NCI-H146 (cell line): ENCODE measurements at places on chromosomes 3 and 15.

DNA sequence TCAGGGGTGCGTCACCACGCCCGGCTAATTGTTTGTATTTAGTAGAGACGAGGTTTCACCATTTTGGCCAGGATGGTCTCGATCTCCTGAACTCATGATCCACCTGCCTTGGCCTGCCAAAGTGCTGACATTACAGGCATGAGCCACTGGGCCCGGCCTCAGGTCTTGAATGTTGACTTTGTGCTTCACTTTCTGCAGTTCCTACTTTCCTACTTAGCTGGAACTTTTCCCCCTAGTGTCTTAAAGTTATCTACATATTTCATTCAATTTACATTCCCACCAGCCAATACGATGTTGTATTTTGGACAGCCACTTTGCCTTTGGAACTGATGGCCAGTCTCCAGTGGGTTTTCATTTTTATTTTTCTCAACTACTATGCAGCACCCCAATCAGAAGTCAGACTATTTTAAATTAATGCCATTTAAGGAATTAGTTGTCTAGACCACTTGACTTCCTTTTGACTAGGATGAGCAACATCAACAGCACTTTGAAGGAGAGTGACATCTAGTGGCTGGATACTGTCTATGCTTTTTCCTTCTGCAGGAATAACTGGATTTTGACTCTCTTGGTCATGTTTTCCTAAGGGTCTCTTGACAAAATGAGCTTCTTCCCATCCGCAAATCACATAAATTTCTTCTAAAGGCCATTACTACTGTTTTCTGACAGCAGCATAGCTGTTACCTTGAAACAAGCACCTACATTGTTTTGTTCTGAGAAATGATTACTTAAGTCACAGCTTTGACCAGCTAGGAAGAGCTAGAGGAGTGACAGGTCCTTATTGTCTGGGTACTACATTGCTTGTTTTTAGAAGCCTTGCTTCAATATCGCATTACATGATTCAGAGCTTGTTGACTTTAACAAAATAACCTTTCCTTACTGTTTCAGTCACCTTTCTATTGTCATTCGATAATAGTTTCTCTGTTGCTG lies 140.2 kb downstream of the ITPR1 start:
- peak; percentile 2 for DNase-seq

DNA sequence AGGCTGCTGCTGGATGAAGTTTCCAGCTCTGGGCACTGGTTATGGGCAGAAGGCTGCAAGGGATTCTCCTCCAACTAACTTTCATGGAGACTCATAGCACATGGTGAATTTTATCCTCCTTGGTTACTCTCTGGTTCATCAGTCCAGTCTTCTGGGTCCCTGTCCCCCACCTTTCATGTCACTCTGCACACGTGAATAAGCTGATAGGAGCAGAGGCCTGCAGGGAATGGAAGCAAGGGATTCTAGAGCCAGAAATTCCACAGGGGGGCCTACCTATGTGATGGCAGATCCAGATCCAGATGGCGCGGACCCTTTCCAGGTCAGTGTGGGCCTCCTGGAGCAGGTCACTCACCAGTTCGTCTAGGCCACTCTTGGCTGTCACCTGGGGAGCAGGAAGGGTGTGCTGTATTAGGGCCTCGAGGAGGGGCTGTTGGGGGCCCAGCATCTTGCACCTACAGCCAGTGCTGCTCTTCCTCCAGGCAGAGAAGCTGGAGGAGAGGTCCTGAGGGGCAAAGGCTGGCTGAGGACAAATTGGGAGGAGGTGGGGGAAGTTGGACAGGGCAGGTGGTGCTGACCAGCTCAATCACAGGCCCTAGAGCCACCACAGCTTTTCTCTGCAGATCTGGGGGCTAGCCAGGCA lies 30.2 kb downstream of the KY start:
- no peak for DNase-seq

- peak; percentile 70 for DNase-seq
Observed at GRCh38 chr15:91947683-91948608, 94.4 kb downstream of the SLCO3A1 start.

GRCh38 chr15:56053046-56053400 lies 59.6 kb upstream of the NEDD4 start:
- DNase-seq, result no peak

GRCh38 chr3:17040990-17041377 lies 156.2 kb downstream of the PLCL2 start:
- no peak for DNase-seq

GRCh38 chr3:26004172-26004571 lies 214.3 kb downstream of the OXSM start:
- DNase-seq, result no peak

DNA sequence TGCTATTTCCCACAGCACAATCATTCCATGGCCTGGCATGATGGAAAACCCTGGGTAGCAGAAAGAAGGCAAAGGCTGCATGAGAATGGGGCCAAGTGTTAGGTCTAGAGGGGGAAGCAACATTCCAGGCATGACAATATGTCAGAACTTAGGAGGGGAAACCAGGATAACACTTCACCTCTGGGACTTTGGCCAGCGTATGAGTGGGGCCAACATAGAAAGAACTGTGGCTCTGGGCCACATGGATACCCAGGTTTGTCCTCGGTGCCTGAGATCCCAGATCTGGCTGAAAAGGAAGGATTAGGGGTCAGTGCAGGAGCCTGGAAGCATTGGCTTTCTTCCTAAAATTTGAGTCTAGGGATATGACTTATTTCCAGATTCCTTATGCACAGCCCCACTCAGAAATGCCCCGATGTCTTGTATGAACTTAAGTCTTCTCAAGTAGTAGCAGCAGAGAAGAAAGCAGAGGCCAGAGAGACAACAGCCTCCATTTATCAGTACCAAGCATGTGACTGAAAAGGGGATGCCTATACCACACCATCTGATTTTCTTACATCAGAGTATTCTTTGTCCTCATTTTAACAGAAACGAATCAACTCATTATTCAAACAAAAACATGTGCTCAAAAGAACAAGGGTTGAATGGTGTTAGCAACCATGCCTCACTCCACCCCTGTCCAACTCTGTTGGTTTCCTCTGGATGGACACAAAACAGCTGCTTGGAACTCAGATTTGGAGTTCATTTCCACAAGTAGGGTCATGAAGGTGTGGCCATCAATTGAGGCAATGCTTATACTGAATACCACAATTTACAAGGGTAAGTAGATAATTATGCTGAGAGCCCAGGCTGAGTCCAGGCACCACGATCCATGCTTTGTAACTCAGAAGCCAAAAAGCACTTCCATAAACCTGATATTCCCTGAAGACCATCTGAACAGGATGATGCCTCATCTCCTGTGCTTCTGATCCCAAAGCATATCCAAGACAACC lies 43.7 kb upstream of the NDUFB4 start:
- no peak for DNase-seq

DNA sequence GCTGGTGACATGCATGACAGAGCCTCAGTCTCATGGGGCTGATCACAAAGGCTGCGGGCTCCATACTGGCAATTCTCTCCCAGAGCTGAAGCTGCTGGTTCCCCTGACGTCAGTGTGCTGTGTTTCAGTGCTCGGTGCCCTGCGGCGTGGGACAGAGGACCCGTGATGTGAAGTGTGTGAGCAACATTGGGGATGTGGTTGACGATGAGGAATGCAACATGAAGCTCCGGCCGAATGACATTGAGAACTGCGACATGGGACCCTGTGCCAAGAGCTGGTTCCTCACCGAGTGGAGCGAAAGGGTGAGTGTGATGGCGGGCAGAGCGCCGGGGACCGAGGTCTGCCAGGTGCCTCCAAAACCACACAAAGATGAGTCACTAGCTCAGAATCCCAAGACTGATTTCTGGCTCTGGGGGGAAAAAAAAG lies 62.0 kb upstream of the NR2E3 start:
- no peak for DNase-seq

GRCh38 chr3:137204409-137204808 lies 246.6 kb downstream of the IL20RB start:
- DNase-seq, result no peak

DNA sequence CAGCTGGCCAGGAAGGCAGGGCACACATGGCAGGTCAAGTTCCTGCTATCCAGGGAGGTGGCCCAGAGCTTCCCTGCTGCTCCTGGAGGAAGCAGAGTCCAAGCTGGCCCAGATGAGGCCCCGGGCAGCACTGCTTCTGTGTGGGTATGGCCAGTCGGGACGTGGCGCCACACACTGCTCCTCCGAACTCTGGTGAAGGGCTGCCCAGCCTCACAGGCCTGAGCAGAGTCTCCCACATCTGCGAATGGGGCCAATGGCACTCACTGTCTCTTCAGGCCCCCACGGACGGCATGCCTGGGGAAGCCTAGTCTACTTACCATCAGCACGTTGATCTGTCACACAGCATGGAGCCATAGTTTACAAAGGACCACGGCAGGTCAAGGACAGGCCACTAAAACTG lies 2.5 kb upstream of the PLA2G4F start:
- DNase-seq, result no peak

GRCh38 chr15:49199666-49200065 lies 29.6 kb downstream of the GALK2 start:
- no peak for DNase-seq

DNA sequence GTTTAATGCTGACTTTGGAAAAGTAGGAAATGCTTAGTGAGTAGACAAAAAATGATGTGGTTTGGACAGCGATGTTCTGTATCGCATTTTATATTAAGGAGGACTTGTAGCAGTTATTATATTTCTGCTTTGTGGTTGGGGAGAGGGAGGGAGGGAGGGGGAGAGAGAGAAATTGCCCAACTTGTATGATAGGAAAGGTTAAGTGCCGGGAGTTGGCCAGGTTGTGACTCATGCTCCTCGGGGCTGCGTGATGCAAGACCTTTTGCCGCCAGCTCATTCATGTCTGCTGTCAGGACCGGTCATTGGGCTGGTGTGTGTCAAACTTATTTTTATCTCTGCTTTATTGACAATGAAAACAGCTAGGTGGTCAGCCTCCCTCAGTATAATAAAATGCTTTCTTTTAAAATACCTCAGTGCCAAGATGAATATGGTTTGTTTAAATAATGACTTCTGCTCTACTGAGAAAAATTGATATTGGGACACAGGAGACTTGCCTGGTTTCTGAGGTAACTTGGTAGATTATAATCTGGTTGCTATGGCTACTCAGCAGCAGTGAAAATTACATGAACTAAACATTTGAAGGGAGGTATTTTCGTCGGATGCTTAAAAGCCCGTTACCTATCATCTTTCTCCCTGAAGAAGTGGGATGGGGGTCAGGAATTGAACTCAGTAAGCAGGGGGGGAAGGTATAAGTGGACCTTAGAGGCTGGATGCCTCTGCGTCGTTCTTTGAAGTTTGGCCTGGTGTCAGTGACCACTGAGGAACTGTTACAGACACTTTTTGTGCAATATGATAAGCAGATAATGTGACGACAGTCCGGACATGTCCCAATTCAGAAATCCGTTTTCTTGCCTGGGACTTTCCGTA lies 90.7 kb downstream of the FNDC3B start:
- no peak for DNase-seq

DNA sequence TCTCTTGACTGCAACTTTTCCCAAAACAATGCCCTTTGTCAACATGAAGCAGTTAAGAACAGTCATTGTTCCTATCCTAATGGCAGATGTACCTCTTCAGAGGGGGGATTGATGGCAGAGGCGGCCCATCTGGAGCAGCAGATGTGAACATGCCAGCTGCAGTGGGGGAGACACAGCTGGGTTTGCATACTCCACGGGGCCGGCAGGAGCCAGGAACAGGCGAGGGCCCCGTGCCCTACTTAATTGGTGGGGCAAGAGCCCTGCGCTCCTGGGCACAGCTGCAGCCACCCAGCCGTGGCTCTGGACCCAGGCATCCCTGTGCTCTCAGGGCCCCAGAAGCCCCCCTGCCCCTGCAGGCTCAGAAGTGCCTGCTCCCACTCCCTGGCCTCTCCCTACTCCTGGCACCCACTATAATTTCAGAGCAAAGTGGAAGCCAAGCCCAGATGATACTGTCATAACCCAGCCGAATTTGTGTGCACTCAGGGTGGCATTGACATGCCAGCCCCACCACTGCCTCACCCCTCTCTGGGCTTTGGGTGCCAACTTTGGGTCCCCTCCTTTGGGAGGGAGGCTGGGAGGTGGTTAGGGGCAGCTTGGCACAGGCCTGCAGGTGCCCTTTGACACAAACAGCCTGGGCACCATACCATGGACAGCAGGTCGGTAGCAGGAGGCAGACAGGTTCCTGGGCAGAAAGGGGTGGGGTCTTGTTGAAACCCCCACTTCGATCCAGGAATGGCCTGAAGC lies 34.6 kb downstream of the ROPN1B start:
- DNase-seq, result no peak

- DNase-seq, result no peak
Observed at GRCh38 chr3:45682786-45683185, 6.4 kb upstream of the SACM1L start.

DNA sequence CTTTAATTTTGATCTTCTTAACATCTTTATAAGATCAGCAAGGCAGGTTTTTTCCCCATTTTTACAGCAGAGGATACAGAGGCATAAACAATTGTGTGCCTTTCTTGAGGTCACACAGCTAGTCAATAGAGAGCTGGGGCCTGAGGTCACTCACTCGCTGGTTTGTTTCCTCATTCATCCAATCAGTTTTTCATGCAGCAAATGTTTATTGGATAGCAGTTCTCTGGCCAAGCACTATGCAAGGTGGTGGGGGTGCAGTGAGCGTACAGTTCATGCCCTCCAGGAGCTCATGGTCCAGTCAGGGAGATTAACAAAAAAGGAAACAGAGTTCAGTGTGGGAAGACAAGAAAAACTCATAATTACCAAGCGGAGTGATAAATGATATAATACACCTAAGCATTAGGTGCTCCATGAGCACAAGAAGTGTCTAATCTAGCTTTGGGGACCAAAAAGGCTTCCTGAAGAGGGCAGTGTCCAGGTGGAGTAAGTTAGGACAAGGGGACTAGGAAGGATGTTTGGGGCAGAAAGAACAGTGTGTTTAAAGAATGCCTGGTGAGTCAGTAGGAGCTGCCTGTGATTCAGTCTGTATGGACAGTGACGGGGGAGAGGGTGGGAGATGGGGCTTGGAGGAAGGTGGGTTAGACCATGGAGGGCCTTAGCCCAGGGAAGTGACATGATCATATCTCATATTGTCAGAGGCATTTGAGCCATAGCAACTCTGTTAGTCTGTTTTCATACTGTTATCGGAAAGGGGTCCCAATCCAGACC lies 29.3 kb downstream of the MAP2K5 start:
- DNase-seq, result no peak

GRCh38 chr3:32700244-32700643 lies 15.3 kb downstream of the CNOT10 start:
- no peak for DNase-seq

- no peak for DNase-seq
Observed at GRCh38 chr3:3504686-3505085, 294.5 kb upstream of the LRRN1 start.

- no peak for DNase-seq
Observed at GRCh38 chr3:130515755-130516154, 1.2 kb upstream of the COL6A6 start.

DNA sequence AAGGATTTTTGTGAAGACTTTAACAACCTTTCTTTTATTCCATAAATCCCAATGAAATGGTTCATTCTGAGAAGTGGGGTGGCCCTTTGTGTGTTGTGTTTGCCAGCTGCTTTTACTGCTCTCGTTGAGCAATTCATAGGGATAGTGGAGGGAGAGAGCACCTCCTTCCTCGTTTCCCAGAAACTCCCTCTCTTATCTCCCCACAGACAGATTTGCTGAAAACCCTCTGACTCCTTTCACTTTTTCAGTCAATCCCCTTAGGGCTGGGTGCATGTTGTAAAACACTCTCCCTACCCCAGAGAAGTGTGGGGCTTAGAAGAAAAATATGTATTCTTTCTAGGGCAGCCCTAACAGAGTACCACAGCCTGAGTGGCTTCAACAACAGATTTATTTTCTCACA lies 557.2 kb upstream of the RGMA start:
- DNase-seq, result no peak
